Endodermal cell (in vitro differentiated cells): ENCODE measurements at places on chromosomes 13 and 19.

- peak; percentile 98 for DNase-seq
- H3K36me3 ChIP-seq = peaks cover 29% of the 10 kb centered on the region
- H3K4me1 ChIP-seq = peaks cover 12% of the 10 kb centered on the region
- H3K27me3 ChIP-seq = no peaks in the 10 kb centered on the region
- peak within 1 kb of the TSS; percentile 99 for H3K4me3 ChIP-seq
- H3K27ac ChIP-seq = peak within 1 kb of the TSS; percentile 93
Measured at GRCh38 chr13:41061075-41061913, at the start of gene WBP4. TSS of gene WBP4 (plus strand) at chr13:41061509. CDS start at chr13:41061674, 165 bp downstream.

- no peak for DNase-seq
- H3K27me3 ChIP-seq = no peaks in the 10 kb centered on the region
- peaks cover 38% of the 10 kb centered on the region for H3K36me3 ChIP-seq
- H3K27ac ChIP-seq = no peak overlapping the region
Measured at GRCh38 chr19:45082170-45082569, 3.1 kb downstream of the GEMIN7 start.

DNA sequence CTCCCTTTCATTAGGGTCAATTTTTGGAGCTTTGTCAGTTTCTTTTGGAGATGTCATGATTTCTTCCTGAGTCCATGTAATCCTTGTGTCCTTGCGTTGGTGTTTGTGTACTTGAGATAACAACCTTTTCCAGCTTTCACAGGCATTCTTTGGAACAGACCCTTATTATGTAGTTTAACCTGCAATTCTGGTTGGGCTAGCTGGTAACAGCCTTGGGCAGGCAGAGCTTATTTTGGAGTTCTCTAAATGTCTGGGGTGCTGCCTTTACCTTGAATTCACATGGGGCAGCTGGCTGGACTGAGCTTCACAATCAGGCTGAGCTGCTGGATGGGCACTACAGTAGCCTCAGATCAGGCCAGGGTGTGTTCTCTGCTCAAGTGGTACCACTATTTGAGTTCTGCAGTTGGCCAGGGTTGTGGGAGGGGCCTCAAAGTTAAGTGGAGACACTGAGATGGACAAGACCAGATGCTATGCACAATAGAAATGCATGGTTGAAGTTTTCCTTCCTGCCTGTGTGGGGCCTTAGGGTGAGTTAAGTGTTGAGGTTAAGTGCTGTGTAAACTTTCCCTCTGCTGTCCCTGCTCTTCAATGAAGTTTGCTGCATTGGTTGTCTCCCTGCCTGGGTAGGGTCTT lies 277.3 kb downstream of the ATP8A2 start:
- H3K36me3 ChIP-seq = no peaks in the 10 kb centered on the region
- DNase-seq = no peak
- no peak overlapping the region for H3K27ac ChIP-seq
- H3K4me3 ChIP-seq = no peak overlapping the region
- H3K4me1 ChIP-seq = no peaks in the 10 kb centered on the region

- no peak overlapping the region for H3K27ac ChIP-seq
- H3K4me3 ChIP-seq = no peak overlapping the region
- peaks cover 30% of the 10 kb centered on the region for H3K27me3 ChIP-seq
- peaks cover 7% of the 10 kb centered on the region for H3K4me1 ChIP-seq
- no peak for DNase-seq
Measured at GRCh38 chr13:65595916-65596315, 1634.2 kb downstream of the PCDH9 start.

- H3K27ac ChIP-seq = no peak overlapping the region
- no peak overlapping the region for H3K4me3 ChIP-seq
- peaks cover 6% of the 10 kb centered on the region for H3K27me3 ChIP-seq
- H3K36me3 ChIP-seq = no peaks in the 10 kb centered on the region
Measured at GRCh38 chr13:43434191-43434590, 352.6 kb downstream of the ENOX1 start.
